ENCODE measurements at places on chromosomes 3 and 15. TPM values are rescaled to one million over a fixed set of nuclear protein-coding genes. Genes with fewer than 3 reads are reported as not detected.
A peak's percentile ranks its signal among the peaks of the same experiment; 100 is the strongest.

- peaks cover 66% of the 10 kb centered on the region for H3K4me1 ChIP-seq
- no peaks in the 10 kb centered on the region for H3K27me3 ChIP-seq
- peaks cover 44% of the 10 kb centered on the region for H3K36me3 ChIP-seq
- ATAC-seq = peak; percentile 6
- peak overlapping the region; percentile 91 for H3K4me3 ChIP-seq
Measured at GRCh38 chr15:90957031-90957790, 2.5 kb downstream of the RCCD1 start.

- H3K36me3 ChIP-seq = no peaks in the 10 kb centered on the region
- H3K27me3 ChIP-seq = no peaks in the 10 kb centered on the region
- H3K27ac ChIP-seq = no peak overlapping the region
- H3K4me3 ChIP-seq = no peak overlapping the region
Measured at GRCh38 chr15:70056091-70056680, 41.5 kb downstream of the TLE3 start.

DNA sequence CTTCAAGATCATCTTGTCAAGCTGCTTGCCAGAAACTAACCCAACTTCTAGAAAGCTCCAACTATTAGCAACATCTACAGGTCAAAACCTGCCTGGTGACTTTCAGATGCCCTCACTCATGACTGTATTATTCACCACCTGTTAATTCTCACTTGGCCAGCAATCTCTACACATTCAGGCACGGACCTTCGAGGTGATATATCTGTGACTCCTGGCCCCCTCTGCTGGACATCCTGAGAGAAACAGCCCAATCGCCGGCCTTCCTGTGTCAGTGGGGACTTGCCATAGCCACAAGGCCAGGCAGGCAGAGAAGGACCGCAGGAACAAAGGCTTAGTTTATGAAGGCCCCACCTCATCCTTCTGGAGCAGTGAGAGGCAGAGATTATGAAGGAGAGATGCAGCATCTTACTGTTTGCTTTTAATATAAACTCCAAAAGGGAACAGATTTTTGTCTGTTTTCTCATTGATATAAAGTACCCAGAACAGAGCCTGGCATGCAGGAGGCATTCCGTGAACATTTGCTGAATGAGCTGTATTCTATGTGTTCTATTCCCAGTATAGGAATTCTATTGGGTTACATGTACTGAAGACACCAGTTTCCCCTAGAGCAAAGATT, 24.4 kb upstream of the OCA2 start:
- H3K4me1 ChIP-seq = no peaks in the 10 kb centered on the region
- H3K27ac ChIP-seq = no peak overlapping the region
- H3K27me3 ChIP-seq = no peaks in the 10 kb centered on the region
- peaks cover 90% of the 10 kb centered on the region for H3K36me3 ChIP-seq
- H3K4me3 ChIP-seq = no peak overlapping the region

TRPC1 gene
- total RNA-seq = 18.8 TPM

PROS1 gene
- 34.1 TPM for total RNA-seq

- H3K27me3 ChIP-seq = peaks cover 51% of the 10 kb centered on the region
- ATAC-seq = no peak
- no peak overlapping the region for H3K27ac ChIP-seq
- no peaks in the 10 kb centered on the region for H3K4me1 ChIP-seq
- no peaks in the 10 kb centered on the region for H3K36me3 ChIP-seq
- no peak overlapping the region for H3K4me3 ChIP-seq
Measured at GRCh38 chr15:101497484-101498034, 8.1 kb upstream of the PCSK6 start.

DNA sequence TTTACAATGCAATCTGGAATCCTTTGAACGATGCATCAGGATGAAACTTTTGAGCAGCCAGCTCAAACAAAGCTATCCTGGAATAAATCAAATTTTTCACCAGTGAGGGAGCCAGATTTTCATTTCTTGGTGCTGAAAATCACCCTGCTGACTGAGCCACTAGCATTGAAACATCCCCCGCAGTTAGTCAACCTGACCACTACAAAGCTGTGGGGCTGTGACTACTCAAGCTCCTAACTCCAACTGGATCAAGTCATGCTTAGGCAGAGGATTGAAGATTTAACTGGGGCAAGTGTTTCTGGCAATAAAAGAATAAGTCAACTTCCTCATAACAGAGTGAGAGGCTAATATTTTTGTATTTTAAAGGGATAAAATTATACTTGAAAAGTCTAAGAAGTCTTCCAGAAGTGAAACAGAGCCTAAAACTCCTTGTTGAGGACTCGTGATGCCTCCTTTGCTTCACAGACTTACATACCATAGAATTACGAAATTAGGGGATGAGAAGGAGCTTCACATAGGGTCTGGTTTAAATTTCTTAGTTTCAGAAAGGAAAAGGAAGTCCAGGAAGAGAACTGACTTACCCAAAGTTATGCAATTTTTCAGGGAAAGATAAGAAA, 177.8 kb downstream of the SERPINI1 start:
- H3K27me3 ChIP-seq = no peaks in the 10 kb centered on the region
- no peak overlapping the region for H3K27ac ChIP-seq
- H3K4me3 ChIP-seq = no peak overlapping the region
- H3K36me3 ChIP-seq = no peaks in the 10 kb centered on the region
- peak; percentile 51 for ATAC-seq

DNA sequence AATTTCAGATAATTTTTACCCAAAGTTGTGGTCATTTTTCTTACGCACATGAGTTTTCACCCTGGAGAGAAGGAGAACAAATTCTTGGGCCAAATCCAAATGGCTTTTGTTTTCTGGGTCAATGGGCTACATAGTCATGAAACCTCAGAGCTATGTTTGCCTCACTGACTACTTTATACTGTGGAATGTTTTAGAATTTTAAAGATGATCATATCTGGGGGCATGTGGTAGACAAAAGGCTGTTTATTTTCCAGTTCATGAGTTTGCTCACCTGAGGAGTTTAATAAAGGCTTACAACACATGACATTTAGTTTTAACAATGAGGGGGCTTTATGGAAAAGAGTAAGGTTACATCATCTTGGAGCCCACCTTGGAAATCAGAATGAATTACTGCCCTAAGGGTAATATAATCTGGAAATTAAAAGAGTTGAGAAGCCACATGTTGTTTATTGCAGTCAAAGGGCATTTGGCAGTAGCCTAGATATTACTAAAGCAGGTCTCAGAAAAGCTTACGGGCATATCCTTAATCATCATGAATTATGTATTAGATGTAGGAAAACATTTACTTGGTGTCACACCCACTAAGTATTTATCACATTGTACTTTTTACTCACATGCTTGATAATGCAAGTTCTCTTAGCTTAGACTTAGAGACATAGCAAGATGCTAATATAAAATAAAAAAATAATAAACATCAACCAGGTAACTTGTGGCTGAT, 466.1 kb downstream of the EDEM1 start:
- no peak overlapping the region for H3K27ac ChIP-seq
- H3K36me3 ChIP-seq = no peaks in the 10 kb centered on the region
- ATAC-seq = no peak

ST3GAL6 gene
- total RNA-seq = 6.1 TPM

DNA sequence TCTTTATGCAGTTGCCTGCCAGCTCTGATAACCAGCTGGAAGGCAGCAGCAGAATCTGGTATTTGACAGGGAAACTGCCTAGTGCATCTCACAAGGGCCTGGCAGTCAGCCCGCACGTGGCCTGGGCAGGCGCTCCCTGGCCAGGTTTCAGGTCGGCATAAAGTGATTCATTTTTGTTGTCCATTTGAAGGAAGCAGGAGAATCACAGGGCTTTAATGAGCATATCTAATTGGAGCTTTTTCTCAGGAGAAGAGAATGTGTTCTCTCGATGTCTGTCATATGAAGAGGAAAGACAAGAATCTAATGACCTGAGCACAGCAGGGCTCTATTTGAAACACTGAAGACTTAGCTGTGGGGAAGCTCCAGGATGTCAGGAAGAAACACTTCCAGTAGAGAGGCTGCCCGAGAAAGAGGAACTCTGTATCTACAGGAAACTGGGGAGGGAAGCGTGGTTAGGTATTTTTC, 98.8 kb upstream of the MB21D2 start:
- no peaks in the 10 kb centered on the region for H3K36me3 ChIP-seq
- H3K27ac ChIP-seq = no peak overlapping the region
- H3K4me3 ChIP-seq = no peak overlapping the region
- H3K4me1 ChIP-seq = no peaks in the 10 kb centered on the region
- ATAC-seq = no peak

ARHGEF26 gene
- 139 TPM for total RNA-seq

- no peaks in the 10 kb centered on the region for H3K27me3 ChIP-seq
- no peak overlapping the region for H3K27ac ChIP-seq
- H3K4me1 ChIP-seq = no peaks in the 10 kb centered on the region
- no peak overlapping the region for H3K4me3 ChIP-seq
Measured at GRCh38 chr3:184741798-184742675, 30.2 kb upstream of the MAGEF1 start.

GRCh38 chr3:144350125-144350524, 378.5 kb downstream of the DIPK2A start:
- H3K4me1 ChIP-seq = no peaks in the 10 kb centered on the region
- H3K27ac ChIP-seq = no peak overlapping the region
- H3K36me3 ChIP-seq = no peaks in the 10 kb centered on the region
- H3K27me3 ChIP-seq = no peaks in the 10 kb centered on the region
- H3K4me3 ChIP-seq = no peak overlapping the region

CFAP100 gene
- not detected for total RNA-seq

- no peak for ATAC-seq
- H3K4me3 ChIP-seq = no peak overlapping the region
Measured at GRCh38 chr15:97383516-97383915, 577.0 kb upstream of the ARRDC4 start.

- peaks cover 33% of the 10 kb centered on the region for H3K4me1 ChIP-seq
- ATAC-seq = no peak
- H3K4me3 ChIP-seq = no peak overlapping the region
- no peaks in the 10 kb centered on the region for H3K36me3 ChIP-seq
- no peaks in the 10 kb centered on the region for H3K27me3 ChIP-seq
- H3K27ac ChIP-seq = no peak overlapping the region
Measured at GRCh38 chr15:83068054-83068453, 1.0 kb upstream of the BTBD1 start.

GRCh38 chr3:172709774-172710663, 848 bp downstream of the NCEH1 start:
- no peaks in the 10 kb centered on the region for H3K27me3 ChIP-seq
- H3K4me1 ChIP-seq = peaks cover 6% of the 10 kb centered on the region
- peak overlapping the region; percentile 61 for H3K4me3 ChIP-seq
- H3K27ac ChIP-seq = peak overlapping the region; percentile 66
- H3K36me3 ChIP-seq = no peaks in the 10 kb centered on the region

COL6A5 gene
- 0.04 TPM for total RNA-seq

CFAP91 gene
- total RNA-seq = 4.7 TPM

DNA sequence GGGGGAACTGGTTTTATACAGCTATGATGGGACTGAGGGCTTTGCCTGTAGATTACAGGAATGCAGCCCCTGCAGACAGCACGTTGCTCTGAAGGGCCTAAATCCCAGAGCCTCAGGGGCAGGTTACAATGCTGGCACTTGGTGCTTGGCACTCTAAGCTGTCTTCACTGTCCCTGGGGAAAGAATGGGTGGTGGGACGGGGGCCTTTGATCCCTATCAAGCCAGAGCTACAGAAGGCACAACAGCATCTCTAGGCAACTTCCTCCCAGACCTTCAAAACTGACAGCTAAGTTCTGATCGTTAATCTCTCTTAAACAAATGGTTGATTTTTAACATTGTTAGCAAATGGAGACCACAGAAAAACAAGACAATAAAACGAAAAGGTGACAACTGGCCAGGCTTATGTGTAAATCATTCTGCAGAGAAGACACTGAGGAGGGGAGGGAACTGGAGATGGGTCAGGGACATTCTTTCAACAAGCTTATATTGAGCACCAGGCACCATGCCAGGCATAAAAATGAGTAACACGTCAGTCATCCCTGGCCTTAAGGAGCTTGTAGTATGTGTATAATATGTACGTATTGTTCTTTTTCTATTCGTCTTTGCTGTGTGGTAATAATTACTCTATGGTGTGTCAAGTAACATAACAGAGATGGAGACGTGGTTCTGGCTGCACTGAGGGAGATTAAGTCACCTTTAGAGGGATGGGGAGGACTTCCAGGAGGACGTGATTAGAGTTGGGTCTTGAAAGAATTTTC, 49.1 kb downstream of the CA12 start:
- no peaks in the 10 kb centered on the region for H3K4me1 ChIP-seq
- no peaks in the 10 kb centered on the region for H3K36me3 ChIP-seq
- no peak overlapping the region for H3K27ac ChIP-seq
- no peak for ATAC-seq
- H3K27me3 ChIP-seq = no peaks in the 10 kb centered on the region

- no peak for ATAC-seq
- H3K4me1 ChIP-seq = no peaks in the 10 kb centered on the region
- H3K36me3 ChIP-seq = no peaks in the 10 kb centered on the region
Measured at GRCh38 chr3:14884665-14885064, 62.7 kb upstream of the NR2C2 start.

Measured in gastroesophageal sphincter (tissue), 4 donors.